ENCODE measurements at places on chromosomes 3 and 15.

DNA sequence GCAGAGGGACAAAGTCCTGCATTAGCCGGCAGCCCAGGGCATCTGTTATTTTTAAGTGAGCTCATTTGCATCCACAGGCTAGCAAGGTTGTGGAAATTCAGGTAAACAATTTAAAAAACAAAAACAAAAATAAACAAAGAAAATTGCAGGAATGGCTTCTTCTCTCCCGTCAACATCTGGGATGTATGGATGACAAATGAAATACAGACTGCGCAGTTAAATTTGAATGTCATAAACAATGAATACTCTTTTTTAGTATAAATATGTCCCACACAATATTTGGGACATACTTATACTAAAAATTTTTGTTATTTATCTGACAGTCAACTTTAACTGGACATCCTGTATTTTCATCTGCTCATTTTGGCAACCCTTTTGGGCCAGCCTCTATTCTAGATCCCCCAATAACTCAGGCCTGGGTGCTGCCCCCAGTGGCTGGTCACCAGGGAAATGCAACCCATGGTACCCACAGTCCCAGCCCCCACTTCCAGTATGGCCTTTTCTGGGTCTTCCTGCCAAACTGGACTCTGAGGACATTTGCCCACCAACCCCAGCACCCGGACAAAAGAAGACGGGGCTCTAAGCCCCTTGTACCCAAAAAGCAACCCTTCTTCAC lies 12.7 kb downstream of the GRM2 start:
- DNase-seq, result no peak

- no peak for DNase-seq
Measured at GRCh38 chr3:109702252-109702651, 364.9 kb upstream of the DPPA4 start.

DNA sequence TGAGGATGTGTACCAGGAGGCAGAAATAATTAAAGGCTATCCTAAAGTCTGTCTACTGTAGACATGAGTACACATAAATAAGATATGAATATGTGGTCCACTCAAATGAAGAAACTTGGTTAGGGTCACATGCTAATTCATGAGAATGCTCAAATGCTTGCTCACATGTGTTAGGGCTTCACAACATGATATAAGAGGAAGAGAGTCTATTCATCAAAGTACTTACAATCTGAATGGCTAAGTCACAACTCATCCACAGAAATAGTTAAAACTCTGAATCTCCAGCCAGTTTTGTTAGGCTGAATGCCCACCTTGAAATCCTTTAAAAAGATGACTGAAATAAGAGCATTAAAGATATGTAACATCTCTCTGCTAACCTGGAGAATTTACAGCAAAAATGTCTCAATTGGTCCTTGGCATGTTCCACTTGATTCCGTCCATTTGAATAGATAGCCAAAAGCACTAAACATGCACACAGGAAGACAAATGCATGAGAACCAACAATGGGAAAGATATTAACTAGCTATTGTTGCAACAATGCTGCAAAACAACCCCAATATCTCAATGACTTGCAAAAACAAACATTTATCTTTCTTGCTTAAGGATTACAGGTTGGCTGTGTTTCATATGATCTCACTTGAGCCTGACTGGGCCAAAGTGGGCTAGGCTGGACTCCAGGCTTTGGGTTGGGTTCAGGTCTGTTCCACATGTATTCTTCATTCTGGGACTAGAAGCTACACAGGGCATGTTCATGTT lies 10.6 kb upstream of the TBC1D5 start:
- DNase-seq, result no peak

GRCh38 chr3:184597829-184598573 lies 36.4 kb downstream of the EPHB3 start:
- DNase-seq, result no peak

GRCh38 chr3:30518181-30518864 lies 88.1 kb upstream of the TGFBR2 start:
- DNase-seq, result no peak

DNA sequence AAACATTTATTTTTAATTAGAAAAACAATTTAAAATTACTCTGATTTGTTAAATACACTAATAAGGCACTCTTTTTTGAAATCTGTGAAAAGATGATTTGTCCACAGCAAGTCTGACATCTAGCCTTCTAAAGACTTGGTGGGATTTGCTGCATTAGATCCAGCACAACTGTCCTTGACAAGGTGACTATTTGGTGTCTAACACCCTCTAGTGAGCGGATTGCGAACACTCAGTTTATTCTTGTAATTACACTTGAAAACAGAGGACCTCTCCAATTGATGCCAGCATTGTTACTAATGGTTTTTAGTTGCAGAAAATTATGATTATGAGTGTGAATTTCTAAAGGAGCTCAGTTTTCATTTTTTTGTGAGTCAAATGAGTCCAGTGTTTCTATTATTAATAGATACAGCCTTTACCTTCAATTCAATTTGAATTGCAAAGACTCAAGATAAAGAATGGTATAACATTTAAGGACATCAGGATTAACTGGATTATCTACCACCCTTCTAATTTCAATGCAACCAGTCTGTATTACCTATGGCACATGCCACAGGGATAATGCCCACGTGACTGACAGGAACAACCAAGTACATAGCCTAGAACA lies 29.7 kb upstream of the STRIT1 start:
- no peak for DNase-seq

DNA sequence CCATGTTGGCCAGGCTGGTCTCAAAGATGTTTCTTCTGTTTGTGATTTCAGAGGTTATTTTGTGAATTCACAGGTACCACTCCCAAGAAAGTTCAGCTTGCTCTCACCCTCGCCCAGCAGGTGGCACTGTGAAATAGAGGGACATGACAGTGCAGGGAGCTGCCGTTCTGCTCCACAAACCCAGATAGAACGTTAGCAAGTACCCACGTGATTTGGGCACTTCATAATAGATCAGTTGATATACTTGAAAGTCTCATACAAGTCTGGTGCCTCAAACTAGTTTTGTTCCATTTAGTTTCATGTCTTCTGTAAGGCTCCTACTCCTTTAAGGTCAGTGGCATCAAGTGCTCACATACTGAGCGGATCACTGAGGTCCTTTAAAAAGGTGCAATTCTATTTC lies 45.5 kb downstream of the FILIP1L start:
- peak; percentile 57 for DNase-seq

DNA sequence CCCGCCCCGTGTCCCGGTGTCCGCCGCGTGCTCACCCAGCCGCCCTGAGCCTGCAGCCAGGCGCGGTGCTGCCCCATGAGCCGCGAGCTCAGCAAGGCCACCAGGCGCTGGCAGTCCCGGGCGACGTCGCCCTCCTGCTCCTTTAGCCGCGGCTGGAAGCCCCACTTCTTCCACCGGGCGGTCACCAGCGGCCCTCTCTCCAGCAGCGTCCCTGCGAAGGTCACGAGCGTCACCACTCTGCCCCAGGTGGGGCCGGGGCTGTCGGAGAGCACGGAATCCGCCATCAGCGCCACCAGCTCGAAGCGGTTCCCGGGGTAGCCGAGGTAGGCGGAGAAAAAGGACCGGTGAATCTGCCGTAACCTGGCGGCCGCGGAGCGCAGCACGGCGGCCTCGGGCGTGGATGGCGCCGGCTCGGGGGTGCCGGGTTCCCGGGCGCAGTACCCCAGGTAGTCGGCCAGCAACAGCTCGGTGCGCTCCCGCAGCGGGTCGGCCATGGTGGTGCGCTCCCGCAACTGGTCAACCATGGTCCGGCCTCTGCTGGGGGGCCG lies 298 bp downstream of the BCL2L10 start:
- peak; percentile 6 for DNase-seq

GRCh38 chr3:58084788-58085543 lies 76.7 kb downstream of the FLNB start:
- DNase-seq, result no peak
